Activated CD4-positive, alpha-beta T cell treated with anti-CD3 and anti-CD28 coated beads, Interleukin-2, amount 50 U/mL, for 24 hours (primary cell): ENCODE measurements at places on chromosomes 16 and 17.

DNA sequence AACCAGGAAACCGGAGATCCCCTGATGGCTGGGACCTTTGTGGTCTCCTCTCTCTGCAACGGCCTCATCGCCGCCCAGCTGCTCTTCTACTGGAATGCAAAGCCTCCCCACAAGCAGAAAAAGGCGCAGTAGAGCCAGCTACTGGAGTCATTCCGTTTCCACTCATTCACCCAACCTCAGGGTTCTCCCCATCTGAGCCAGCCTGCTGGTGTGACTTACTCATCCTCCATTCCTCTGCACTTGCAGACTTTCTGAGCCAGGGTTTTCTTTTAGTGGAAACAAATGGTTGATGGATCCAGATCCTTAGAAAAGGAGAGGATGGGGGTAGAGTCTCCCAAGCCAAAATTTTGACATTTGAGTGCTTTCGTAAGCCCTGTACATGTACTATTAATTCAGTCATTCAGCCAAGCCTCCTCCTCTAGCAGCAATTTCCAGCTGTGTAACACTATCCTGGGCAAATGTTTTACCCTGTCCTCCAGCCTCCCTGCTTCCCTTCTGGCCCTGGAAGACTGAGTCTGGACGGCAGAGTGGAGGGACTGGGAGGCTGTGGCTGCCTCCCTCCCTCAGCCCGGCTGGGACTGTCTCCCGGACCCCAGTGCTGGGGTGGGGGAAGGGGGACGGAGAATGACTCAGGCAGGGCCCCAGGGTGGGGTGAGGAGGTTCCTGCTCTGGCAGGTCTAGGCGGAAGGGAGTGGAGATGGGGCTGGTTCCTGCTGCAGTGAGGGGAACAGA is 2.3 kb downstream of the SOX15 start:
- DNase-seq = no peak

- peak; percentile 36 for DNase-seq
Observed at GRCh38 chr17:40191237-40192208, 14.3 kb downstream of the RAPGEFL1 start.

DNA sequence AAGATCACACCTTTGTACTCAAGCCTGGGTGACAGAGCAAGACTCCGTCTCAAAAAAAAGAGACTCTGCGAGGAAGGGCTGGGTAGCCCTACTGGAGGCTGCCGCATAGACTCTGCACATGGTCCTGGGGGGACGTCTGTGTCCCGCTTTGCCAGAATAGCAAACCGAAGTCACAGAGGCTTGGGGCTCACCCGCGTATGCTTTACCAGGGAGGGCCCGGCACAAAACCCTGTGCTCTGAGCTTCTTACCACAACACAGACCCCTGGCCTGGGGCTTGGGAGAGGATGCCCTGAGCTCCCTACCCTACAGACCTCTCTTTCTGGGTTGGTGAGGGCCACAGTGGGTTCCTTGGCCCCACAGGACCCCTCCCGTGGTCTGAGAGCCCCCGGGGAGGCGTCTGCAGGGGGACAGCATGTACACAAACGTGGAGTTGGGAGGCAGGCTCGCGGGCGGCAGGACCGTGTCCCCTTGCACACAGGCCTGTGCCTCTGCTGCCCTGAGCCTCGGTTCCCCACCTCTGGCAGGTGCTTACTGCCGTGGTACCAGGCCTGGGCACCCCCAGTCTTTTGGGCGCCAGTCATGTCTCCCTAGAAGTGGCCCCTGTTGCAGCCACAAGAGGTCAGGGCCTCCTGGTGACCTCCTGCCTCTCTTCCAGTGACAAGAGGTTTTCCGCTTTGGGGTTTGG is 13.8 kb downstream of the CPNE7 start:
- DNase-seq = no peak

DNA sequence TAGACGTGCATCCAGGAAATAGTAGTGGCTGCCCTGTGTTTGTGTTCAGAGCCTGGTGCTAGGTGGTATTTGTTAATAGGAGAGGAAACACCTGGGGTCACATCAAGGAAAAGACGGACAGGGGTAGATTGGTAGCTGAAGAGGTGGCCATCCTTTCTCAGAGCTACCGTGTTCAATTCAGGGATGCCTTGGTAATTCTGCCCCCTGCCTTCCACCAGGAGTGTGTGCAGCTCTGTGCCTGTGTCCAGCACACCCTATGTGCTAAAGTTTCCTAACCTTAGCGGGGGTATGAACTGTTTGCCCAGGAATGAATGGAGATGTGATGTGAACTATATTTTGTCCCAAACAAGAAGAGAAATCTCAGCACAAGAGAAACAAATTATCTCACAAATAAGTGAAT is 174.1 kb upstream of the MPHOSPH6 start:
- DNase-seq = no peak

DNA sequence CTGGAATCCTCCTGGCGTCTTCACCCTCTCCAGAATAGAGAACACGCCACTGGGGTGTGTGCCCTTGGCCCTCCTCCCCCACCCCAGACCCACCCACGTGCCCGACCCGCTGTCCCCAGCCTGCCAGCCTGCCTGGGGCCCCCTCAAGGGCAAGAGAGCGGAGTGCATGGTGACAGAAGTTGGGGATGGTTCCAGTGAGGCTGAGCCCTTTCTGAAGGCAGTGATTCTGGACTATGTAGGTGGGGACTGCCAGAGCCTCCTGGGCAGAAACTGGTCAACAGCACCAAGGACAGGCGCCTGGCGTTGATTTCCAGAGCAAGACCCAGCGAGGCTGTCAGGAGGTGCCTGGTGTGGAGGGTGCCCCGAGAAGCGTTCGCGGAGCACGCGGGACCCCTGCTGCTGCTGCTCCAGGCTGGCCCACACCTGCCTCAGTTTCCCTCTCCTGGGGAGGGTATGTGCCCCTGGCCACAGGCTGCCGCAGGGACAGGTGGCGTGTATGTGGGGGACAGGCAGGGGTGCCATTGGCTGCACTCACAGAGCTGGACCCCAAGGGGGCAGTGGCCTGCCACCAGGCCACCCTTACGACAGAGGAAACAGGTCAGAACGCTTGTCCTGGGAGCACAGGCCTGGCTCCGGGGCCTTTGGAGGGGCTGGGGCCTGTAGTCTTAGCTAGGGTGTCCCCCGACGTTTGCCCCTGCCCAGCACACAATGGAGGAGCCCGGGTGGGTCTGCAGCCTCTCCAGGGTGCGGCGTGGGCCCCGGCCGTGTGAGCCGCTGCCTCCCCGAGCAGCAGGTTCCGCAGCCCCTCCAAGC is 1.2 kb downstream of the SSTR5 start:
- no peak for DNase-seq

- no peak for DNase-seq
Observed at GRCh38 chr17:65712383-65713267, 151.2 kb upstream of the AXIN2 start.
